Myocyte (in vitro differentiated cells): ENCODE measurements at places on chromosomes 12 and 14. TPM values are rescaled to one million over a fixed set of nuclear protein-coding genes. Genes with fewer than 3 reads are reported as not detected.

DNAH10 gene
- total RNA-seq: 0.16 and 0.36 TPM in 2 replicates

DDN gene
- total RNA-seq: 3.4 and 12.3 TPM in 2 replicates

FERMT2 gene
- total RNA-seq: 109 and 153 TPM in 2 replicates

ACOT4 gene
- 0.05 and 0.13 TPM in 2 replicates for total RNA-seq

OLR1 gene
- not detected in 2 replicates for total RNA-seq

TEX52 gene
- total RNA-seq: not detected in 2 replicates

MYH6 gene
- total RNA-seq: 2.6 and 3.4 TPM in 2 replicates

LRRC43 gene
- not detected in 2 replicates for total RNA-seq

WSB2 gene
- total RNA-seq: 145 and 207 TPM in 2 replicates

KIF26A gene
- total RNA-seq: not detected in 2 replicates

C1QL4 gene
- 37.7 and 119 TPM in 2 replicates for total RNA-seq

PLA2G1B gene
- total RNA-seq: not detected in 2 replicates

SCFD1 gene
- 67.3 and 75.3 TPM in 2 replicates for total RNA-seq

ALDH1L2 gene
- 11.3 and 13.4 TPM in 2 replicates for total RNA-seq

SRRM4 gene
- total RNA-seq: under 0.01 TPM in 1 of 2 replicates, not detected in the other

AP1G2 gene
- 10.0 and 10.2 TPM in 2 replicates for total RNA-seq

OR9K2 gene
- not detected in 2 replicates for total RNA-seq

GPR84 gene
- total RNA-seq: not detected in 2 replicates

CFAP54 gene
- 0.67 and 0.99 TPM in 2 replicates for total RNA-seq

SLC35F4 gene
- not detected in 2 replicates for total RNA-seq

DHRS4 gene
- total RNA-seq: 26.2 and 28.9 TPM in 2 replicates

PROX2 gene
- not detected in 2 replicates for total RNA-seq

DEPDC4 gene
- 0.26 TPM in 1 of 2 replicates, not detected in the other for total RNA-seq

CLEC6A gene
- not detected in 2 replicates for total RNA-seq

SLC41A2 gene
- total RNA-seq: 8.9 and 9.7 TPM in 2 replicates

MANSC1 gene
- total RNA-seq: 0.10 and 0.21 TPM in 2 replicates

KITLG gene
- 12.8 and 29.3 TPM in 2 replicates for total RNA-seq

AICDA gene
- total RNA-seq: 0.43 TPM in 1 of 2 replicates, not detected in the other

ADSS1 gene
- total RNA-seq: 11.2 and 20.2 TPM in 2 replicates

IFNG gene
- not detected in 2 replicates for total RNA-seq

SYT1 gene
- 29.6 and 44.6 TPM in 2 replicates for total RNA-seq

OR4E2 gene
- not detected in 2 replicates for total RNA-seq

GPR68 gene
- 0.62 and 1.4 TPM in 2 replicates for total RNA-seq

TESPA1 gene
- not detected in 2 replicates for total RNA-seq

ADCY4 gene
- total RNA-seq: not detected in 2 replicates

KCNC2 gene
- total RNA-seq: not detected in 2 replicates

STON2 gene
- total RNA-seq: 67.4 and 78.1 TPM in 2 replicates

SCYL2 gene
- 61.2 and 64.4 TPM in 2 replicates for total RNA-seq

CCND2 gene
- 86.6 and 107 TPM in 2 replicates for total RNA-seq

SLC25A21 gene
- 0.91 and 1.9 TPM in 2 replicates for total RNA-seq

TOMM20L gene
- total RNA-seq: not detected in 2 replicates

TAS2R46 gene
- 0.62 TPM in 1 of 2 replicates, not detected in the other for total RNA-seq

CYP46A1 gene
- total RNA-seq: 2.2 and 2.8 TPM in 2 replicates

SCN8A gene
- 7.4 and 13.7 TPM in 2 replicates for total RNA-seq

RTL1 gene
- not detected in 2 replicates for total RNA-seq

KRT78 gene
- total RNA-seq: not detected in 2 replicates
